Hematopoietic multipotent progenitor cell (in vitro differentiated cells): ENCODE measurements at places on chromosomes 12 and 14.

DNA sequence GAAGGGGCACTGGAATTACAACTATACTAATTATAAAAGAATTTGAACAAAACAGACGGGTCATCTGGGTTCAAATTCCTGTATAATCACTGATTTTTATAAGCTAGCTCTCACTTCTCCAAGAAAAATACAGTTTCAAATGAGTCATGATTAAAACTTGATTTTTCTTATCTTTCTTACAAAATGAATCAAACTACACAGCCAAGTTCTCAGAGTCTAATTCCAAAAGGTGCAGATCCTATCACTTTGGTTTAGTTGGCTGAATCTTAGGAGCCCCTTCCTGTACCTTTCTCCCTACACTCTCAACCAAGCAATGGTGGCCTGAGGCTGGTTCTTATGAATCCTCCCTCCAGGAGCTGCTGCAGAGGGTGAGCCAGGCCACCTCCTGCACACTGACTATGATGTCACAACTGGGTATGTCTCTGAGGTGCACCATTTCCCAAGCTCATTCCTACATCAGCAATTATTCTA, 43.8 kb upstream of the BMP4 start:
- DNase-seq = no peak

DNA sequence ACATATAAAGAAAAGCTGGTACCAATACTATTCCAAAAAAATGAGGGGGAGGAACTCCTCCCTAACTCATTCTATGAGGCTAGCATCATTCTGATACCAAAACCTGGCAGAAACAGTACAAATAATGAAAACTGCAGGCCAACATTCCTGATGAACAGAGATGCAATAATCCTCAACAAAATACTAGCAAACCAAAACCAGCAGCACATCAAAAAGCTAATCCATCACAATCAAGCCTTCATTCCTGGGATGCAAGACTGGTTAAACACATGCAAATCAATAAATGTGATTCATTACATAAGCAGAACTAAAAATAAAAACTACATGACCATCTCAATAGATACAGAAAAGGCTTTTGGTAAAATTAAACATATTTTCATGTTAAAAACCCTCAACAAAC, 281.3 kb downstream of the KCNH5 start:
- DNase-seq = no peak

- DNase-seq = no peak
These were observed 648 bp downstream of the CHD4 start for GRCh38 chr12:6606331-6607131.

DNA sequence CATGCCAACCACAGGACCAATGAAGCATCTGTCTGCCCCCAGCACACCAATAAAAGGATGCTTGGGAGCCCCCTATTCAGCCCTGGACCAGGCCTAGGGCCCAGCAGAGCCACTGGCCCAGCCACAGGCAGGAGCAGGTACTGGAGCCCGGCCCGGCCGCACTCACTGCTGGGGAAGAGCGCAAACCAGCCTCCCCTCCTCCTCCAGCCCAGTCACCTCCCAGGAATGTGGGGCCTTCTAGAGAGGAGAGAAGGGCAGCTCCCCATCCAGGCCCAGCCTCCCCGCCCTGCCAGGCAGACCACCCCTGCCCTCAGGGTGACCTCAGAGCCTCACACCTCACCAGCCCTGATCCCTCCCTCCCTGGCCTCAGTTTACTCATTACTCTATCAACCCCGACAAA, 56.2 kb downstream of the CCNK start:
- DNase-seq = no peak

GRCh38 chr12:47102406-47102805, 22.6 kb upstream of the AMIGO2 start:
- DNase-seq = no peak

- no peak for DNase-seq
These were observed 522.1 kb downstream of the TMEM132D start for GRCh38 chr12:129381715-129382114.

GRCh38 chr12:85923767-85924331, 49.8 kb downstream of the NTS start:
- DNase-seq = peak; percentile 22

GRCh38 chr12:5429741-5430557, 2.0 kb upstream of the NTF3 start:
- no peak for DNase-seq

GRCh38 chr14:42629553-42629952, 1022.9 kb downstream of the LRFN5 start:
- no peak for DNase-seq

- no peak for DNase-seq
These were observed 145.7 kb downstream of the GALC start for GRCh38 chr14:87847216-87847755.

DNA sequence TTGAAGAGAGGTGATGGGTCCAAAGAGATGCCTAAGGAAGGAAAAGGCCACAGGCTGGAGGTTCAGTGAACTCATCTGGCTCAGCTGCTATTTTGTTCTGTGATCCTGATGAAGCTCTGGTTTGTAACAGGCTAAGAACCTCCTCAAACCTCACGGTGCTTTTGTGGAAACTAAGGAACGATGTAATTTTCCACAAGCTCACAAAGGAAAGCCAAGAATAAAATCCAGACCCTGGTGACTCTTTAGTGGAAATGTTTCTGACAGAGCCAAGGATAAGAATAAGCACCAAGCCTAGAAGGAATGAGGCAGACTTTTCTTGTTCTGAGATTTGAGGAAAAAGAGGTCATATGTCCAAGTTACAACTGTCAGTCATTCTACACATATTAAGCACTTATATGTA, 93.6 kb downstream of the SLC24A4 start:
- DNase-seq = no peak

DNA sequence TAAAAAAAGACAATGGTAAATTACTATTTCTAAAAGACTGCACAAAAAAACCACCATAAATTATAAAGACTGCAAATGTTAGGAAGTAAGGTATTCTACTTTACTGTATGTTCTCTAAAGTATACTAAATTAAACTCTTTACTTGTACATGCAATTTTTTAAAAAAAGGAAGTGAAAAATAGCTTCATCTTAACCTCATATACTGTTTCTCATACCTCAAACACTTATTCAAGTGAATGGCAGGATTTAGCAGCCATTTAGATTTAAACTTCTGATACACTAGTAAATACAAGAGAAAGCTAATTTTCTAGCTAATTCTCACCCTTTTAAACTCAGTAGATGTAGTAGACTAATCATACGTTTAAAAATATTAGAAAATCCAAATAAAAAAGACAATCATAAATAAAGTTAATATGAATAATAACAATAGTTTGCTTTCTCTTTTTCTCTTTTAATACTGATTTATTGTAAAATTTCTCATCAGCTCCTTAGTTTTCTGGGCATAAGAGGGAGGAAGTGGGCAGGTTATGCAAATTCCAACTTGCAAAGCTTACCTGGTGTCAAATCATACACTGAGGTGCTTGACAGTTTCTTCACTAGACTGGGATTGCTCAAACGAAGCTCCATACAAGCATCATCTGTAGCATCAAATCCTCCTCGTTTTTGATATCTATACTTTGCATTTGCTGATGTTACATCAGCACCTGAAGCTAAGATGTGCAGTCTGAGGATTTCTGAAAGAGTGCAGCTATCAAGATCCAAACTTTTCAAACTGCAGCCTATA, 71.0 kb upstream of the CFL2 start:
- no peak for DNase-seq

DNA sequence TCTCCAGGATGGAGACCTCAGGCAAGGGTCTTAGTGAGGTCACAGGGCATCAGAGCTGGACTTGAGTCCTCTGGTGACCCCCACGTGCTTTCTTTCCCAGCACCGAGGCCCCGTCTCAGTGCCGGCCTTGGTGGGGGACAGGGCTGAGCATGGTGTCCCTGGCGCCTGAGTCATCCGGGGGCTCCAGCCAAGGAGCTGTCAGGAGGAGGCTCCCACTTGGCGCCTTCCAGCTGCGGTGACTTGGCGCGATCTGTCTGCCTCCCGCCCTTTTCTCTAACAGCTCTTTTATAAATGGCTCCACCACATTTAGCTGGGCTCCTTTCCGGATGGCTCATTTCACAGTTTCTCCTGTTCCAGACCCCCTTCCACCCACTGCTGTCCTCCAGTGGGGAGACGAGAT, 60.4 kb downstream of the PRMT8 start:
- DNase-seq = no peak

- DNase-seq = no peak
These were observed 583.5 kb upstream of the TBX3 start for GRCh38 chr12:115267464-115267863.

DNA sequence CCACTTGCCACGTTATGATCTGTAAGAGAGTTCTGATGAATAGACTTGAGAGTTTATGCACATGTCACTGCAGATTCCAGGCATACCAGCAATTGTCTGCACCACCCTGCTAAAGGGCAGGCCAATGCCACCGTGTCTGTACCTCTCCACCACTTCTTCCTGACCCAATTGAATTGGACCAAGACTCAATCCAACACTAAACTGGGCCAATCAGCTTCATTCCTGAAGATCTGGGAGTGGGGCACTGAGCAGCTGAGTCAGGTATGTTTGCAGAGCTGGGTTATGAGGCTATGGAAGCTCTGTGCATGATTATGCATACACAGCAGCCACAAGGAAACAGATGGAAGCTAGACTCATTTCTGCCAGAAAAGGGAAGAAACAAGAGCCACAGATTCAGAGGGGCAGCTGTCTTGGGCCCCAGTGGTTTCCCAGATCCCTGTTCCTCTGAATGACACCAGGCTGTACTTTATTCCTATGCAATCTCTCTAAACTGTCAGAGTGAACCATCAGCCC, 28.0 kb downstream of the DAO start:
- DNase-seq = peak; percentile 73

GRCh38 chr12:67634303-67634761, 14.2 kb upstream of the DYRK2 start:
- no peak for DNase-seq

DNA sequence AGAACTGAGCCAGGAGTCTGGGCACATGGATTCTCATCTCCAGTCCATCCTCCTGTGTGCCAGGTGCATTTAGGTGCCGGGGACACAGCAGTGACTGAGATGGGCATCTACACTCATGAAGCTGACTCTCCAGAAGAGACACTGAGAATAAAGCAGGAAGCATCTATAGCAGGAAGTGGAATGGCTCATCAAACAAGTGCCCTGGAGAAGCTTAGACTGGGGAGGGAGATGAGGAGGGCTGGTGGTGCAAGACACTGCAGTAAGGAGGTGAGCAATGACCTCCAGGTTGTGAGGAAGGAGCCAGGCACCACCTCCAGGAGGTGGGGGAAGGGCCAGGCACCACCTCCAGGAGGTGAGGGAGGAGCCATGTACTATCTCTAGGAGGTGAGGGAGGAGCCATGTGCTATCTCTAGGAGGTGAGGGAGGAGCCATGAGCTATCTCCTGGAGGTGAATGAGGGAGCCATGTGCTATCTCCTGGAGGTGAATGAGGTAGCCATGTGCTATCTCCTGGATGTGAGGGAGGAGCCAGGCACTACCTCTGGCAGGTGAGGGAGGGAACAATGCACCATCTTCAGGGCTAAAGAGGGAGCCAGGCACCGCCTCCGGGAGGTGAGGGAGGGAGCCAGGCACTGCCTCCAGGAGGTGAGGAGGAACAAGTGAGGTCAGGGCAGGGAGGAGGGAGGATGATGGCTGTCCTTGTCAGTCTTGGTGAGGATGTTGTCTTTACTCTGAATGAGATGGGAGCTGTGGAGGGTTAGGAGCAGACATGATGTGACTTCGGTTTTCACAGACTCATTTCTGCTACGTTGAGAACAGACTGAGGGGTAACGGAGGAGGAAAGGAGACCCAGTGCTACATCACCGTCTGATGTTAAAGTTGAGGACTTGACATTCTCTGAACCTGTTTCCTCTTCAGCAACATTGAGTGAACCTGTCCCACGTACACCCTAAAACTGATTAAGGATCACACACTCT, 961.9 kb upstream of the TMEM132C start:
- no peak for DNase-seq

DNA sequence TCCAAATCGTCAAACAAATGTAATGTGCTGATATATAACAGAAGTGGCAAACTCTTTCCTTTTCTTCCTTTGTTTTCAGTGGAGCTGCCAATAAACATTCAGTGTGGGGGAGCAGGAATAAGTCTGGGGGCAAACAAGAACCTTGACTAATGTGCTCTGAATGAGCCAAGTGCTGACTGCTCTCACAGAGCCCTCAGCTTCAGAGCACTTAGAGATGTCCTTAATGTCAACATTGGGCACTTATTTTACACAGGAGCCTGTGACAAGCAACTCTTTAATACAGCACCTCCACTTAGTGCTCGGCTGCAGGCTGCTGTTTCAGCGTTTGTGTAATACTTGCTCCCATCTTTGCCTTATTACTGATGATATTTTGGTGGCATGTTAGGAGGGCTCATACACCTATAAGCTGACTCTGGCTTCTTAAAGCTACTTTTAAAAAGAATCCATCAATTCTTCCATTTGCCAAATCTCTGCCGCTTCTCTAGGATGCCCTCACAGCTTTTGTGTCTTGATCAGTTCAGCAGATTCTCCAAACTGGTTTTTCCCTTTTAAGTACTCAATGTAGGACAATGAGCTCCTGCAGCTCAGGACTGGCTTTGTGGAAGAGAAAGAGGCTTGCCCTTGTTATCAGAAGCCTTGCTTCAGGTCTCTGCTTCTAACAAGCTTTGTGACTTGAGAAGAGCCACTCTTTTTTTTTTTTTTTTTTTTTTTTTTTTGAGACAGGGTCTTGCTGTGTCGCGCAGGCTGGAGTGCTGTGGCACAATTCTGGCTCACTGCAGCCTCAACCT, 206.6 kb downstream of the MON2 start:
- DNase-seq = no peak

DNA sequence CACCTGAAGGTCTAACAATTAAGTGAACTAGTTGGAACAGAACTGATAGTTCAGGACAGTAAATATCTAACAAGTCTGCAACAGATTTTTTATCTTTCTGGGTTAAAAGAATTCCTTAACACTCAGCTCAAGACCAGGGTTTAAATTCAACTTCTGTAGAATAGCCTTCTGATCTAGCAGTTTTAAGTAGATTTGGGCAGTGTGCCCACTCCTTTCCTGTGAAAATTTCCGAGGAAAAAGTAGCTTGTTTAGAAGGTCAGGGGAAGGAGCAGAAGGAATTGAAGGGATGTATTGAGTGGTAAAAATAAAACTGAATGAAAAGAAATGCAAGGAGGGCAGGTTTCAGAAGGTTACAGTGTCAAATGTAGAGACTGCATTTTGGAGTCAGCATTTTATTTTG, 45.8 kb downstream of the ATL1 start:
- no peak for DNase-seq

DNA sequence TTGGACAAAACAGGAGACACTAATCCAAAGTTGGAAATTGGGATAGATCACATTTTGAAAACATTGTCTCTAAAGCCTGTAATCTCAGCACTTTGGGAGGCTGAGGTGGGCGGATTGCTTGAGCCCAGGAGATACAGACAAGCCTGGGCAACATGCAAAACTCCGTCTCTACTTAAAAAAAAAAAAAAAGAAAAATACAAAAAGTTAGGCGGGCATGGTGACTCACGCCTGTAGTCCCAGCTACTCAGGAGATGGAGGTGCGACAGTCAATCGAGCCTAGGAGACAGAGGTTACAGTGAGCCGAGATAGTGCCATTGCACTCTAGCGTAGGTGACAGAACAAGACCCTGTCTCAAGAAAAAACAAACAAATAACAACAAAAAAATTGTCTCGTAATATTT, 152.1 kb downstream of the MGAT4C start:
- no peak for DNase-seq

GRCh38 chr12:168763-169525, 45.0 kb downstream of the SLC6A12 start:
- no peak for DNase-seq

GRCh38 chr12:92602930-92603623, 99.7 kb upstream of the PLEKHG7 start:
- DNase-seq = no peak

GRCh38 chr14:93788543-93789227, 400 bp upstream of the PRIMA1 start:
- DNase-seq = peak; percentile 6

- DNase-seq = peak; percentile 0
These were observed 47.3 kb upstream of the PAWR start for GRCh38 chr12:79737875-79738718.
